Renal cortical epithelial cell (primary cell): ENCODE measurements at places on chromosomes 2 and 18. TPM values are rescaled to one million over a fixed set of nuclear protein-coding genes. Genes with fewer than 3 reads are reported as not detected.
A peak's percentile ranks its signal among the peaks of the same experiment; 100 is the strongest.

DNA sequence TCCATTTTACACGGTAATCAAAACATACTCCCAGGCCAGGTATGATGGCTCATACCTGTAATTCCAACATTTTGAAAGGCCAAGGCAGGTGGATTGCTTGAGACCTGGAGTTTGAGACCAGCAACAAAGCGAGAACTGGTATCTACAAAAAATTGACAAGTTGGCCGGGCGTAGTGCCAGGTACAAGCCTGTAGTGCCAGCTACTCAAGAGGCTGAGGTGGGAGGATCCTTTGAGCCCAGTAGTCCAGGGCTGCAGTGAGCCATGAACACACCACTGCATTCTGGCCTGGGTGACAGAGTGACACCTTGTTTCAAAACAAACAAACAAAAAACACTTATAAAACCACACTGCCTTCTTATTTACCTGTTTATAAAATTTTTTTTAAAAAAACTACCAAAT, 80.8 kb downstream of the GAREM1 start:
- DNase-seq = peak; percentile 67

DNA sequence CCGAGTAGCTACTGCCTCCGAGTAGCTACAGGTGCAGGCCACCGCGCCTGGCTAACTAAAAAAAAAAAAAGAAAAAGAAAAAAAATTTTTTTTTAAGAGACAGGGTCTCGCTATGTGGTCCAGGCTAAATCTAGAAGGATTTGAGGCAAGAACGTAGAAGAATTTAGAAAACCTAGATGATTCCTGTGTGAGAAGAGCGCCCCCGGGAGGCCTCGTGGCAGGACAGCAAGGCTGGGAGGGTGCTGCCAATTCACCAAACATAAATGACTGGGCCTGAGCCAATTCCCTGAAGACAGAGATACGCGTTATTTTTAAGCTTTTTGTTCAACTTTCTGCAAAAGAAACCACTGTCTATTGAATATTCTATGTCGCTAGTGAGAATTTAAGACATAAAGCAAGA, 90.1 kb upstream of the TGFA start:
- DNase-seq = no peak

GRCh38 chr18:63550068-63550467, 7.9 kb downstream of the SERPINB12 start:
- no peak for DNase-seq

- DNase-seq = peak; percentile 25
Observed at GRCh38 chr18:23300231-23300805, 152.8 kb upstream of the RIOK3 start.

DNA sequence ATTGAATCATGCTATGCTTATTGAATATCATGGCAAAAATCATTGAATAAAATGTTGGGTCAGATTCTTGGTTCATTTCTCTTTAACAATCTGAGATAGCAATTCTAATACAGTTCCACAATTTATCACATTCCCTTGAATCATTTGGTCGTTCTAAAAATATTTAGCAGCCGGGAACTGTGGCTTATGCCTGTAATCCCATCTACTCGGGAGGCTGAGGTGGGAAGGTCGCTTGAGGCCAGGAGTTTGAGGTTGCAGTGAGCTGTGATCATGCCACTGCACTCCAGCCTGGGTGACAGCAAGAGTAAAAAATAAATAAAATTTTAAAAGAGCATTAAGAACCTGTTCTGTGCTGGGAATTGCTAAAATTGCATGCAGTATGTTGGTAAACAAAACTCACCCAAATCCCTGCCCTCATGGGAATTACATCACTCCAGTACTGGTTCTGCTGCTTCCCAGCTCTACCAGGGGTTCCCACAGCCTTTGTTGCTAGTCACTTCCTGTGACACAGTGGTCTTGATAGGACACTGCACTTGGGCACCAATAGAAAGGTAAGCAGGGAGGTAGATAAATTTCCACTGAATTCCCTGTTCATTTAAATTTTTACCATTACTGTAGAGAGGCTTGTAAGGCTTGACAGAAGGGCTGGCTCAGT, 200.4 kb downstream of the CTNNA2 start:
- peak; percentile 9 for DNase-seq

FABP1 gene
- total RNA-seq = not detected in 2 replicates

C2orf66 gene
- 0.35 TPM in 1 of 2 replicates, not detected in the other for total RNA-seq

PRSS56 gene
- not detected in 2 replicates for total RNA-seq
